Stimulated activated CD4-positive, alpha-beta T cell treated with anti-CD3 and anti-CD28 coated beads, Interleukin-1b, Interleukin-23, amount 100 ng/mL, for 4 hours (primary cell): ENCODE measurements at places on chromosomes 2 and 18.

DNA sequence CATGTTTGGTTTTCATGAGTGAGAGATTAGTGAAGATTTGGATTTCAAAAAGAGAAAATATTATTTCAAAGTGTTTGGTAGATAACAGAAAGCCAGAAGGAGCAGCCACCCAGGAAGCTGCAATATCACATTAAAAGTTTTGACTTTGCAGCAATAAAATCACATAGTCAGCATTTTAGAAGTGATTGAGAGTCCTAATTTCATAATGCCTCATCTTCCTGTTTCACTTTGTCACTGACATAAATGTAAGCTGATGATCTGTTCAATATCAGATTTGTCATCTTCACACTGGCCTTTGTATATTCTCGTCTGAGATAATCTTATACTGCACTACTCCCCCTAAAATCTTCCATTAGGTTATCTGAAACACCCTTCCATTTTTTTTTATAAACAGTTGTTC is 690.5 kb downstream of the ADCYAP1 start:
- DNase-seq = no peak

DNA sequence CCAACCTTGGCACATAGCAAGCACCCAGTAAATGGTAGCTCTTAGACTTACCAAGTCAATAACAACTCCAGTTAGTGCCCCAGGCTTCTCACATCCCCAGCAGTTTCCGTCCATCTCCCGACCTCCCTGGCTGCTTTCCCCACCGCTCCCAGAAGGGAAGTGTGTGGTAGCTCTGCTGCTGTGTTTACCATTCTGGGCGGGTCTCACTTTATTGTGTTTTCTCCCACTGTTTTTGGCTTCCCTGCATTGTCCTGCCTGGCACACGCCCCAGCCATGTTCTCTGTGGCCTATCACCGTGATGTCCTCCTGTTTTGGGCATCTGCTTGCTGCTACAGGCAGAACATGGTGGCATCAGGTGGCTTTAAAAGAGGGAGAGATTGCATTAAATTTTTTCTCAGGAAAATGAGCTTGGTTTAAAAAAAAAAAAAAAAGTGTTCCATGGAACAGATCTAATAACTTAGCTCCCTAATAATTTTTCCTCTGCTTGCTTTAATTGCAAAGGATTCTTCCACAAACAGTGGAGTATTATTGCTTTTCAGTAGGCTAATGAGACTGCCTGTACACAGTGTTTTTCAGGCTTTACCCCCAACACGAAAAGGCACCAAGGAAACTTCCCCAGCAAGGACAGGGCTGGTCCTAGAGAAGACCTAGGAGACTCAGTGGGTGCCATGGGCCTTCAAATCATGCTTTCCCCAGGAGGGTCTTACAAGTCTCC is 8.0 kb upstream of the COX7A2L start:
- no peak for DNase-seq

GRCh38 chr2:144331674-144332355 is 188.1 kb downstream of the ZEB2 start:
- DNase-seq = no peak

GRCh38 chr2:170733798-170734600 is 18.9 kb downstream of the SP5 start:
- no peak for DNase-seq

GRCh38 chr2:224155371-224155770 is 116.3 kb upstream of the SERPINE2 start:
- DNase-seq = no peak

DNA sequence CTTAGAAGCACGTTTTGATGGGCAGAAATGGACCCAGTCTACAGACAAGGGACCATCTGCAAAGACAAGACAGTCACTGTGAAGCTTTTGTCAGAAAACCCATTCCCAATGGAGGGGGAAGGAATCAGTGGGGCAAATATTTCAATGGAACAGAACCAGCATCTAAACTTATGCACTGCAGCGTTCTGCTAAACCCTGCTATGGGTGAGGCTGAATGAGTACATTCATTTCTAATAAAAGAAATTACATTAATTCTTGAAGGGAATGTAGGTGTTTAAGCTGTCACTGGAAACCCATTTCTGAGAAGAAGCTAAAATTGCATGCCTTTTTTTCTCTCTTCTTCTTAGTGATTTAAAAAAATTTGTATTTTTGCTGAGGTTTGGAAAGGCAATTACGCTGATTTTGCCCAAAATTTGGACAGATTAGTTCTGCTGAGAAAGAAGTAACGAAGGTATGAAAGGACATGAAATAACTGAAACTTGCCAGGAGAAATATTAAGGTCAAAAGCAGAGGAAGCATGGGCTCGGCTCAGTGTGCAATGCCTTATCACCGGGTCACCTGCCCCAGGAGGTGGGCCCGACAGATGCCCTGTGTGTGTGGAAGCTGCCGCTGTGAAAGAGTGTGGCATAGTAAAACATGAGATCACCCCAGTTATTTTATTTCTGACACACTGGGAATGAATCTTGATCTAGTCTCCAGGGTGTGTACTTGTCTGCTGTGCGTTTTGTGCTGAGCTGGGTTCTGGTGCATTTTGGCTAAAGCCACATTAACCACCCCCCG is 24.2 kb downstream of the SH3RF3 start:
- no peak for DNase-seq

- DNase-seq = no peak
These were observed 33.7 kb upstream of the ZNF516 start for GRCh38 chr18:76528477-76529432.

- no peak for DNase-seq
These were observed 81.9 kb upstream of the TXNDC2 start for GRCh38 chr18:9803698-9804516.
